ENCODE measurements at places on chromosomes 12 and 14. TPM values are rescaled to one million over a fixed set of nuclear protein-coding genes. Genes with fewer than 3 reads are reported as not detected.

GRCh38 chr12:71439613-71440344 is at the start of gene LGR5:
Gene LGR5, plus strand, starts transcription at chr12:71439798. Its CDS starts 283 bp downstream, at chr12:71440081.
- peaks cover 6% of the 10 kb centered on the region for H3K36me3 ChIP-seq
- peak within 1 kb of the TSS; percentile 50 for H3K4me3 ChIP-seq
- no peak for DNase-seq
- H3K27me3 ChIP-seq, result peaks cover 69% of the 10 kb centered on the region
- H3K27ac ChIP-seq, result no peak within 1 kb of the TSS

The YBX3 gene
- total RNA-seq, result 38.4 TPM

The REM2 gene
- total RNA-seq, result 0.98 TPM

GRCh38 chr12:14651371-14651770 is 45.0 kb downstream of the GUCY2C start:
- H3K4me1 ChIP-seq, result no peaks in the 10 kb centered on the region
- H3K4me3 ChIP-seq, result no peak overlapping the region
- no peak for DNase-seq
- H3K27ac ChIP-seq, result no peak overlapping the region

GRCh38 chr12:113684908-113685782 is 213.5 kb upstream of the LHX5 start:
- H3K4me1 ChIP-seq, result no peaks in the 10 kb centered on the region
- no peak for DNase-seq
- no peaks in the 10 kb centered on the region for H3K36me3 ChIP-seq

Data from activated CD4-positive, alpha-beta memory T cell treated with anti-CD3 and anti-CD28 coated beads, Interleukin-2, amount 10 ng/mL, durations not matched to agents 7 days and 5 days (primary cell).